Natural killer cell (primary cell): ENCODE measurements at places on chromosomes 11 and 22. TPM values are rescaled to one million over a fixed set of nuclear protein-coding genes. Genes with fewer than 3 reads are reported as not detected.

- DNase-seq = no peak
These were observed 2.7 kb downstream of the CAPN5 start for GRCh38 chr11:77069336-77069968.

GRCh38 chr11:61162092-61162941, 1.1 kb upstream of the VPS37C start:
- peak; percentile 41 for DNase-seq

GRCh38 chr11:110571081-110571720, 141.0 kb downstream of the ARHGAP20 start:
- DNase-seq = no peak

GRCh38 chr11:44590769-44591168, 25.3 kb downstream of the CD82 start:
- DNase-seq = no peak

Gene MRGPRE
- not detected for total RNA-seq

DNA sequence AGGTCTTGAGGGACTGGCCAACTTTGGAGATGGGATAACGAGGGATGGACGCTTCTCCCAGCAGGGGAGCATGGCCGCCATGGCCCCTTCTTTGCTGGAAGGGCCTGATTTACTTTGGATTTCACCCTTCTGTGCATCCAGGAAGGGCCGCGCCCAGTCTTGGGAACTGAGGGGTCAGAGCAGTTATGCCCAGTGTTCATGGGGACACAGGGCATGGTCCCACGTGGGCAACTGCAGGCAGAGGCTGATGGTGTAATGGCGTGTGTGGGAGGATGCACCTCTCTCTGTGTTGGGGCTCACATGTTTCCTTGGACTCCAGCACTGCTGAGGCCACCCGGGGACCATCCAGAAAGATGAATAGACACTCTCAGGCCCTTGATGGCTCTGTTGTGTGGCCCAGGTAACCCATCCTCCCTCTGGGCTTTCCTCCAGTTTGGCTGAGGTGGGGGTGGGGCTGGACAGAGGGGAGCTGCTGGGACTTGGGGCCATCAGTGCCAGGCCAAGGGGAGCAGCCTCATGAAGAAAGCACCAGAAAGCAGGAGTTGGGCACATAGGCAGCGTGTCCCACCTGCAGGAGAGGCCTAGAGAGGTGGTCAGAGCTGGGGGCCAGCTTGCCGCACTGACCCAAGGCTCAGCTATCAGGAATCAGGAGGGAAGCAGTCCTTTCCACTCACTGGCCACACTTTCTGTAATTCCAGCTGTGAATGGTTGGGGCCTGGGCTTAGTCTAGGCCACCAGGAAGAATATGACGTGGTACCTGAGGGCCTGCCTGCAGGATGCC, 1033.9 kb downstream of the TBC1D22A start:
- DNase-seq = no peak

DNA sequence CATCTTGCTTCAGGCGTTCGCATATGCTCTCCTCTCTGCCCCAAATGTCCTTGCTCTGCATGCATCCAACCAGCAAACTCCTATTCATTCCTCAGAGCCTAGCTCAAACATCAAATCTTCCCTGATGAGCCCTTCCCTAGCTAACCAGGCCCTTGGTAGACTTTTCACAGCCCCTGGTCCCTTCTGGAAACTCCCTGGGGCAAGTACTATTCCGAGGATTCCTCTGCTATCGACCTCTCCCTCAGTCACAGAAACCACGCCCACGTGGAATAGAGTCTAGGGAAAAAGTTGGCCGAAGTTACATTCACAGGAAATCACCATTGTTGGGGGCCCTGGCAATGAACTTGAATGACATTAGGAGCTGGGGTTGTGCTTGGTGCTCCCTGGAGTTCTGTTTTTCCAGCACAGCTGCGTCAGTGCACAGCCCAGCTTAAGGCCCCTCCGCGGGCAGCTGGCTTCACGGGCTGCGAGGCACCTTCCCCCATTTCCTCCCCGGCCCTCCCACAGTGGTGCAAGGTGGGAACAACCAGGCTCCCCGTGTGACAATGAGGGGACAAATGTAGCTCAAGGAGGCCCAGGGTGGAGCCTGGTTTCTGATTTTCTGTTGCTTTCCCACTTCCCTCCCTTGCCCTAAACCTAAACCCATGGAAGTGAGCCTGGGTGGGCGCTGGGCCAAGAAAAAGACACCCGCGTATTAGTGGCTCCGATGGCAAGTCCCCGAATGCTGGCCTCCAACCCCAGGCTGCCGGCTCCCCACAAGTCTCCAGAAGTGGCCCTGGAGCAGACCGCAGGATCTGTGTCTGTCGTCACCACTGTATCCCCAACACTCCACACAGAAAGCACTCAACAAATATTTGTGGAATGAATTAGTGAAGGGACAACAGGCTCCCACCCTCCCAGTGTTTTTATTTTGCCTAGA, 4.3 kb upstream of the ATP5MGL start:
- DNase-seq = no peak

Gene RFPL1
- not detected for total RNA-seq

DNA sequence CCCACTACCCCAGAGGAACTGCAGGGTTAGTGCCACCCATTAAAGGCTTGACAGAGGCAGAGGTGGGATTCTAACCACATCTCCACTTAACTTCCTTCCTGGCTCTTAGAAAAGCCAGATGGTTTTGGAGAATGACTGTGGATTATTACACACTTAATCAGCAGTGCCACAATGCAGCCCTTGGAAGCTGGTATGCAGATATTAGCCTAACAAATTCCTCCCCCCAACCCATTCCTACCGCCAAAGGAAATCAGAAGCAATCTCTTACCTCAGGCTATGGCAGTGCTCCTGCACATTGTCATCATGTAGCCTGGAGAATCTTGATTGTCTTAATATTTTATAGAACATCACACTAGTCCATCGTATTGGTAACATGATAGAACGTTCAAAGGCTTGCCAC, 23.2 kb upstream of the NRGN start:
- no peak for DNase-seq

GRCh38 chr11:46134540-46134939, 13.3 kb upstream of the PHF21A start:
- DNase-seq = no peak

GRCh38 chr11:65432686-65433582, 10.3 kb downstream of the NEAT1 start:
- DNase-seq = peak; percentile 78

- no peak for DNase-seq
These were observed 230.9 kb upstream of the SESN3 start for GRCh38 chr11:95461858-95462257.

- DNase-seq = no peak
These were observed 36.7 kb upstream of the CD44 start for GRCh38 chr11:35102267-35102666.

- DNase-seq = no peak
These were observed 36.0 kb downstream of the CD6 start for GRCh38 chr11:61007383-61007955.

Gene ADM
- total RNA-seq = 0.82 TPM

GRCh38 chr11:68940651-68941323, 37.1 kb downstream of the IGHMBP2 start:
- DNase-seq = no peak

GRCh38 chr11:77813256-77813655, 7.3 kb downstream of the RSF1 start:
- DNase-seq = no peak

Gene OR10A2
- total RNA-seq = not detected

- DNase-seq = no peak
These were observed 4.7 kb upstream of the HBE1 start for GRCh38 chr11:5274395-5274794.

Gene GPHA2
- total RNA-seq = not detected

DNA sequence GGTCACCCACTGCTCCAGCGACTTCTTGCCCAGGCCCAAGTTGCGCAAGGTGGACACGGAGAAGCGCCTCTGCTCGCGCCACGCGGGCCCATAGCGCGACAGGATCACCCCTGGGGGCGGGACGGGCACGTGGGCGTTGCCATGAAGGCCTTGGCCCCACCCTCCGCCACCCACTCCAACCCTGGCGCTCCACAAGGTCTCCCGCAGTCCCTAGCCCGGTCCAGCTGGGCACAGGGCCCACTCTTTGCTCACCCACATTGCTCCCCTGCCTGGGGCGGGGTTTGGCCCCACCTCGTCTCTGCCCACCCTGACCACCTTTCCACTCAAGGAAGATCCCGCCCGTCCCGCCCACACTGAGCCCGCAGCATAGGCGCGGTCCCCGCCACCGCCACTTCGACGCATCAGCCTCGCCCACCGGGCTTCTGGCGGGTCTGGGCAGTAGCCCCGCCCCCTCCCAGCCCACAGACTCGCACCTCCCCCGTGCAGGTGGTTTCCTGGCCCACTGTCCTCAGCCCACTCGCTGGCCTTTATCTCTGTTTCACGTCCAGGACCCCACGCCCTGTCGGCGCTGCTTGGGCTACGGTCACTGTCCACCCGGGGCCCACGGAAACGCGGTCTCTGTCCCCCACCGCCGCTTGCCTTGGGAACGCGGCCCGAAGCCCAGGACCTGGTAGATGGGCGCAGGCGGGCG, 12.3 kb upstream of the CYP2D6 start:
- DNase-seq = no peak

- DNase-seq = no peak
These were observed 76.3 kb upstream of the SESN3 start for GRCh38 chr11:95307286-95307685.

DNA sequence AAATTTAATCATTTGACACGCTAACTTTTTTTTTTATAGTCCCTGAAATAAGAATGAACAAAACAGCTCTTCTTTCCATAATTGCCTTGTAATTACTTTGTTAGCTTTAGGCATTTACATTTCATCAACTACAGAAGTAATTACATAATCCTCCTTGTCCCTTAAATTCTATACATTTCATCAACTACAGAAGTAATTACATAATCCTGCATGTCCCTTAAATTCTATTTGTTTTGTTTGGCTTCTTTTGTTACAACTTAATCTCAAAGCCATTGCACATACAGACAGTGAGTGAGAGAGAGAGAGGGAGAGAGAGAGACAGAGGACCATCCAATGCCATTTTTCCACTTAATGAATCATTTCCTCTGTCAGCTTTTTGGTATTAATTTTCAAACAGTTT, 873.2 kb downstream of the METTL15 start:
- no peak for DNase-seq

DNA sequence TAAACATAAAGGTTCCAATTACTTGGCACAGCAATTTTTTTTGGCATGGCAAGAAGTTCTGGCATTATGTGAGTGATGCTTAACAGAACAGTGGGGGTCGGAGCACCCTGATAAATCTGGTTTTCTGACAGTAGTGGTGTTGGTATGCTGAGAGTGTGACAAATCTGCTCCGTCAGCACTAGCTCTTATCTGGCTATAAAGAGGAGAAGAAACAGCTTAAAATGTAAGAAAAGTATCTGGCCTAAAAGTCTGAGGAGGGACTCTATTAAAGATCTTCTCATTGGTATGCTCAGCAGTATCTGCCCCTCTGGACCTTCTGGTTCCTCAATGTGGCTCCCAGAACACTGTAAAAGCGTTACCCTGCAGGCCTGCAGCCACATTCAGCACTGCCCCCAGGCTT, 137.4 kb downstream of the PLEKHA7 start:
- DNase-seq = no peak

Gene CDC42BPG
- total RNA-seq = 8.2 TPM

GRCh38 chr22:50276143-50276542, 6.0 kb upstream of the MAPK11 start:
- DNase-seq = no peak

Gene OR4D6
- total RNA-seq = not detected
